ENCODE measurements at places on chromosomes 6 and 20.

GRCh38 chr6:156359912-156360311, 417.3 kb upstream of the ARID1B start:
- DNase-seq = no peak

DNA sequence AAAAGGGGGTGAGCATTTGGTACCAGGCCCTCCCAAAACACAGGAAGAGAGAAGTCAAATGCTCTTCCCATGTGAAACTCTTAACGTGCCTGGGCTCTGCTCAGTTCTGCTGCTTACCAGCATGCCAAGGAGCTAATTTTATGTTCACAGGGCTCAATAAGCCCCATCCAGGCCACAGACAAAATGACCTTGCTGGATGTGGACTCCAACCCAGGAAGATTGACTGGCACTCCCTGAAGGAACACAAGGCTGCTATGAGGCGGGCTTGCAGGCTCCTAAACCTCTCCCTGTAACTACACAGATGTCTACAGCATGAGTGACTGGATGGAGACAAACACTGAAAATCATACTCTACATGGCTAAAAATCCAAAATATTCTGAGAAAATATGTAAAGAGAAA, 50.6 kb downstream of the CHD6 start:
- DNase-seq = no peak

- DNase-seq = no peak
Measured at GRCh38 chr6:168964138-168964835, 289.4 kb downstream of the THBS2 start.

DNA sequence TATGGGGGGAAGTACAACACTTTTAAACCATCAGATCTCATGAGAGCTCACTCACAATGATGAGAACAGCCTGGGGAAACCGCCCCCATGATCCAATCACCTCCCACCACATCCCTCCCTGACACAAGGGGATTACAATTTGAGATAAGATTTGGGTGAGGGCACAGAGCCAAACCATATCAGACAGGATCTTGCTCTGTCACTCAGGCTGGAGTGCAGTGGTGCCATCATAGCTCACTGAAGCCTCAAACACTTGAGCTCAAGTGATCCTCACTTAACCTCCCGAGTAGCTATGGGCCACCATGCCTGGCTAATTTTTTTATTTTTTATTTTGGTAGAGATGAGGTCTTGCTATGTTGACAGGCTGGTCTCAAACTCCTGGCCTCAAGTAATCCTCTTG, 5.1 kb upstream of the IYD start:
- DNase-seq = no peak

- no peak for DNase-seq
Measured at GRCh38 chr20:59207235-59207634, 43.6 kb downstream of the ZNF831 start.

- DNase-seq = no peak
Measured at GRCh38 chr6:105135907-105136430, 43.8 kb downstream of the POPDC3 start.

GRCh38 chr6:163370464-163371117, 43.9 kb upstream of the QKI start:
- DNase-seq = no peak

DNA sequence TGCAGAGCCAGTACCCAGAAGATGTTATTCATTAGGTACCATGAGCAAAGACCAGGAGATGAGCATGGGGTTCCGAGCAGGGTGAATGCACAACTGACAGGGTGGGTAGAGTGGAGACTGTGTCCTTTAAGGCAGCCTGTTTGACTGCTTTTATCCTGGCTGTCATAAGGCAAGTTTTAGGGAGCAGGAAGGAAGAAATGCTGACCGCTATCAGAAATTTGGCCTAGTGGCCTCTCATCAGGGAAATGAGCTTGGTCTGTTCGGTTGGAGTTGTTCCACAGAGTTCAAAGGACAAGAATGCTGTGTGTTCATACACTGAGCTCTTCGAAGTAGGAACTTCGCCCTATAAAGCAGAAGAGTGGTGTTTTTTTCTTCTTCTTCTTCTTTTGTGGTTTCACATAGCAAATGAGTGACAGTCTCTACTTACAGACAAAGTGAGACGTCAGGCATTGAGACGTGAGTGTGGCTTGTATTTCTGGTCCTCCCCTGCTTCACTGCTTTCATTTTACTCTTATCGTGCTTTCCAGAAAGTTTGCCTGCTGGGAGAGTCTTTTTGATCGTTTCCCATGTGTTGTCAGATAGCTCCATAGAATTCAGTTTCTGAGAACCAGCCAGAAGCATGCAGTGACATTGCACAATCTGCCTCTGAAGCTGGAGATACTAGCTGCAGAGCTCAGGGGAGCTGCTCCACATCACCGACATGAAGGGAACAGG, at the start of gene CASS4:
CASS4 (plus strand) TSS at position 502 of the 714 bp plus-strand sequence; CDS start at position 701, 199 bp downstream.
- DNase-seq = peak; percentile 72

- DNase-seq = no peak
Measured at GRCh38 chr20:33568378-33568777, 78.5 kb downstream of the CBFA2T2 start.

DNA sequence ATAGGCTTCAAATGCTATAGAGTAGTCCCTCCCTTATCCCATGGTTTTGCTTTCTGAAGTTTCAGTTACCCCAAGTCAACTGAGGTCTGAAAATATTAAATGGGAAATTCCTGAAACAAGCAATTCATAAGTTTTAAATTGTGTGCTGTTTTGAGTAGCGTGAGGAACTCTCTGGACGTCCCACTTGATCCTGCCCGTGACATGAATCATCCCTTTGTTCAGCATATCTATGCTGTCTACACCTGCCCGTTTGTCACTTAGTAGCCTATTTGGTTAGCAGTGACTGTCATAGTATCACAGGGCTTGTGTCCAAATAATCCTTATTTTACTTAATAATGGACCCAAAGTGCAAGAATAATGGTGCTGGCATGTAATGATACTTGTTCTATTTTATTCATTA, 5.0 kb downstream of the PCMT1 start:
- no peak for DNase-seq

DNA sequence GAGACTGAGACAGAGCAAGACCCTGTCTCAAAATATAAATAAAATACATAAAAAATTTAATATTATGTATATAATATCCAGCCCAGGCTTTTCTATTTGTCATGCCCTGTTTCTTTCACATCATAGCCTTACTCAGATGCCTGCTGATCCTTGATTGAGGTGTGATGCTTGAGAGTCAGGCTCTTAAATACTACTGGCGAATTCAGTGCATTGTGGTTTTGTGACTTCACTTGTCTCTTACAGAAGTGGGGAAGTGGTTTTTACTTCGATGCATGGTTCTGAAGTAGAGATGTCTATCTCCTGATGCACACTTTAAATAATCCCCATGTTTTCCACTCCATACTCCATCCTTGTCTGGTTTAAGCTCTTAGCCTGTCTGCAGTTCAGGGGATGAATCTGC, 29.1 kb downstream of the ASXL1 start:
- DNase-seq = no peak

- no peak for DNase-seq
Measured at GRCh38 chr6:121365536-121366521, 31.5 kb upstream of the TBC1D32 start.

- DNase-seq = no peak
Measured at GRCh38 chr6:148888856-148889255, 142.0 kb downstream of the UST start.

GRCh38 chr6:168007592-168008338, 10.3 kb downstream of the KIF25 start:
- peak; percentile 100 for DNase-seq

DNA sequence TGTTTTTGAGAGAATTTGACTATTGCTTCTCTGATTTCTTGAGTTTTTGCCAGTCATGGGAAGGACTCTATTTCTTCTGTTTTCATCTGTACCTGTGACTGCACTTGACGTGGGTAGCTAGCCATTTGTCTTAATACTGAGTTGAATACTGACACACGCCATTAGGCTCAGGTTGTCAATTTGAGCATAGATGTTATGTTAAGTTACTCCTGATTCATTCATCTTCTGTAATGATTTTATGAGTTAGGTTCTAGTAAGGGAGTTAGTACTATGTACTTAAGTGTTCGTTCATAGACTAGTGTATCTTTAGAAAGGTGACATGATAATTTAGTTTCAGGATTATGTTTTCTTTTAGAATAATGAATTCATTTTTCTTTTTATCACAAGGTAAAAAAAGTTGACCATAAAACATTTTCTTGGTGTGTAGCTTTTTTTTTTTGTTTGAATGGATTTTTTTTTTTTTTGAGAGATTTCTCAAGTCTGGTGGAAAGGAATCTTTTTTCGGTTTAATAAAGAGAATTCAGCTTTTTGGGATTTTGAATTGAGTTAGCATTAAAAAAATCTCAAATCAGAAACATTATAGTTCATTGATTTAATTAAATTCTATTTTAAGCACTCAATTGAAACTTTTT, 1.7 kb downstream of the AFDN start:
- peak; percentile 46 for DNase-seq

DNA sequence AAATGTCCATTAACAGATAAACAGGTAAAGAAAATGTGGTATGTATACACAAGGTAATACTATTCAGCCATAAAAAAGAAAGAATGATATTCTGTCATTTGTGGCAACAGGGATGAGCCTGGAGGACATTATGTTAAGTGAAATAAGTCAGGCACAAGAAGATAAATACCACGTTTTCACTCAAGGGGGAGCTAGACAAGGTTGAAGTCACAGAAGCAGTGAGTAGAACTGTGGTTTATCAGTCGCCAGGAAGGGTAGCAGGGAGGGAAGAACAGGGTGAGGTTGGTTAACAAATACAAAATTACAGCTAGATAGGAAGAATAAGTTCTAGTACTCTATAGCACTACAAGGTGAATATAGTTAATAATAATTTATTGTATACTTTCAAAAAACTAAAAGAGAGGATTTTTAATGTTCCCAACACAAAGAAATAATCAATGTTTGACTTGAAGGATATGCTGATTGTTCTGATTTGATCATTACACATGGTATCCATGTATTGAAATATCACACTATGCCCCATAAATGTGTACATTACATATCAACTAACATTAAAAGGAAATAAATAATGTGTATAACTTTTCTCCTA, 21.1 kb downstream of the RTN4IP1 start:
- peak; percentile 75 for DNase-seq

GRCh38 chr20:48189181-48189580, 403.9 kb upstream of the SULF2 start:
- no peak for DNase-seq

- DNase-seq = no peak
Measured at GRCh38 chr20:43736588-43737158, 9.9 kb upstream of the GTSF1L start.

- no peak for DNase-seq
Measured at GRCh38 chr6:136016228-136017225, 165.0 kb downstream of the PDE7B start.

DNA sequence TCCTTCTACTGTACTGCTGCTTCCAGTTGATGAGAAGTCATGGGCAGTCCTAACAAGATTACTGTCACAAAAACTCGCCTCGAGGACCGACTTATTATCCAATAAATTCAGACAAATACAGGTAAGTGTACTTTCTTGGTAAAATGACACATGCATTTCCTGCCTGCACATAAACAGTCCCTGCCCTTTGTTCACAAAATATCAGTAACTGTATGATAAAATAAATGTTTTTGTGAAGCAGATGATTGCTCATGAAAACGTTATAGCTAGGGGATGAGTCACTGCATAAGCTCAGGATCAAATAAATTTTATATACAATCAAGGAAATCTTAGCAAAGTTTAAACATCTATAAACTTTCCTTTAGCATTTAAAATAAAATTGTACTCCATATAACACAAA, 164.5 kb upstream of the RIPOR2 start:
- no peak for DNase-seq

- DNase-seq = no peak
Measured at GRCh38 chr20:1930165-1930564, 35.0 kb downstream of the SIRPA start.

- DNase-seq = no peak
Measured at GRCh38 chr20:44600758-44601201, 18.4 kb downstream of the PKIG start.

GRCh38 chr20:61743606-61744005, 322.1 kb downstream of the TAF4 start:
- DNase-seq = no peak

DNA sequence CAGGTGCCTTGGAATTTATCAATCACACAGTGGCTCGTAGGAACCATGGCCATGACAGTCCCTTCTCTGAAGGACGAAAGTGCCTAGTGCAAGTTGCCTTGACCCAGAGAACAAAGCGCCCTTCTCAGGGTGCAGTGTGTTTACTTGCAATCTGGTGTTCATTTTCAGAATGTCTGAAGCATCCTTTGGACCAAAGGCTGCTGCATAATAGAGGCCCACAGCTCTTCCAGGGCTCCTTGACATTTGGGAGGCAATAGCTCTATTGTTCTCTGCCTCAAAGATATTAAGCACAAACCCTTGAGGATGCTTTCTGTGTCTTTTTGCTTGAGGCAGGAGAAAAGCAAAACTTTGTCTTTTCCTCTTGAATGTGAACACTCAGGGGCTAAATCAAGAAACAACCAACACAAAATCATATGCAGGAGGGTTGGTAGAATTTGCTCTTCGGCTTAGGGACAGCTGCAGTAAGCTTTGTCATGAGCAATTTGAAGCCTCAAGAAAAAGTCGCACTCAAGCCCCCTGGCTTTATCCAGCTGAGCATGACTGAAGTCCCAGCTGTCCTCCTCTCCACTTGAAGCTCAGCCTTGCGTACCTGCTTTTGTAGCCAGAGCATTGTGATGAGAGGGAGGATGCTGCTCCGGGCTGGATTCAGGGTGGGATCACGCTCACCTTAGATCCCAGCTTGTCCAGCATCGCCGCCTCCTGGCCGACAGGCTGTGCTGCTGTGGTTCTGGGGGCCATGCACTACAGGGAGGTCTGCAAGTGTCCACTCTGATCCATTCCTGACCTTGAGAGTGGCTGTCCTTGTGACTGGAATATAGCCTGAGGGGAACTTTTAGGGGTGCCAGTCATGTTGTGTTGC, 495.4 kb downstream of the CDH26 start:
- no peak for DNase-seq

DNA sequence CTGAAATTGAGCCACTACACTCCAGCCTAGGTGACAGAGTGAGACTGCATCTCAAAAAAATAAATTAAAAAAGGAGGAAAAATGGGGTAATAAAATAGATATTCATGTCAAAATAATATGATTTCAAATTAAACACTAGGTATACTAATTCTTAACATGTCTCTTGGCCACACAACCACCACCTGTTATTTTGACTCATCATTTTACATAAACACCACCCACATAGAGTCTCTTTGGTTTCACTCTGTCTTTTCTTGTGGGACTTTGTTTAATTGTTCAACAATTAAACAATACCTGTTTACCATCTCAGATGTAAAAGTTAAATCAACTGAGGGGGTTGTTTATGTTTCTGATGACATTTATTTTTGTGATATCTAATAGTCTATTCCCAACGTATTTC, 476.8 kb upstream of the ADGRB3 start:
- DNase-seq = no peak

GRCh38 chr6:82374516-82374915, 10.9 kb downstream of the TPBG start:
- DNase-seq = no peak

DNA sequence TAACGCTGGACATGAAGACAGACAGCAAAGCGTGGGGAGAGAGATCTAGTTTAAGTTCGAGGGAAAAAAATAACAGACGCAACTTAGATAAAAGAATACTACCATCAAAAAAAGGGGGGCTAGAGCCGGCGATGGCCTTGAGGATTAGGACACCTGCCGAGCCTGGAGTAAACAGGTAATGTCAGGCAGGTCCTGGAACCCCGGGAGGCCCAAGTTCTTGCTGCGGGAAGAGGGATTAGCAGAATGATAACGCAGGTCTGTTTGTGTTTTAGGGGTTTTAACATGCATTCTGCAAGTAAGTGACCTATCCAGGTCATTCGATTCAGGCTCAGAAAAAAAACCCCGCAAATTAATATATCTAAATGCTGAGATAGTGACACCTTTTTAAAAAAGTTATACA, 754 bp upstream of the TMEM170B start:
- no peak for DNase-seq

GRCh38 chr6:67854098-67854497, 781.0 kb upstream of the ADGRB3 start:
- no peak for DNase-seq

Measured in kidney glomerular epithelial cell (primary cell).